Putamen (tissue), 1 donor: ENCODE measurements at places on chromosomes 1 and 21.

GRCh38 chr1:51453010-51453409 is 66.1 kb downstream of the EPS15 start:
- DNase-seq = no peak

- DNase-seq = no peak
Observed at GRCh38 chr1:41411229-41411628, 50.0 kb downstream of the FOXO6 start.

DNA sequence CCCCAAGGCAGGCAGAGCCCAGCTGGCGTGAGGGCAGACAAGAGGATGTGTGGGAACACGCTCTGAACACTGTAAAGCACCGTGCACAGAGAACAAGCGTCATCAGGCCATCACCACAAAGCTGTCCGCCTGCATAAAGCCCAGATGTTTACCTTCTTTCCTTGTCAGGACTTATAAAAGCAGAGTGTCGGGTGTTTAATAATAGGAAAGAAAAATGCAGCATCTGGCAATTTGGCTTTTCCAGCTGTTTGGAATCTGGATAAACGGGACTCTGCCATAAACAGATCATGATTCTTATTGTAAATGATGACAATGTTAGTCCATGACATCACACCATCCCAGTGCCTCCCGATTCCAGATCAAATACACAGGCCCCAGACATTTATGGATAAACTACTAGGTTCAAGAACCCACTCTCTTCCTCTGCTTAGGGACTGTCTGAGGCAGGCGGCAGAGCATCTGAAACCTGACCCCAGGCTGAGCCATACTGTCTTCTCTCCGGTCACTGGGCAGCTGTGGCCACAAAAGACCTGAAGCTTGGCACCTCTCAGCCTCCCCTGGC is 4.2 kb downstream of the GLIS1 start:
- DNase-seq = no peak

DNA sequence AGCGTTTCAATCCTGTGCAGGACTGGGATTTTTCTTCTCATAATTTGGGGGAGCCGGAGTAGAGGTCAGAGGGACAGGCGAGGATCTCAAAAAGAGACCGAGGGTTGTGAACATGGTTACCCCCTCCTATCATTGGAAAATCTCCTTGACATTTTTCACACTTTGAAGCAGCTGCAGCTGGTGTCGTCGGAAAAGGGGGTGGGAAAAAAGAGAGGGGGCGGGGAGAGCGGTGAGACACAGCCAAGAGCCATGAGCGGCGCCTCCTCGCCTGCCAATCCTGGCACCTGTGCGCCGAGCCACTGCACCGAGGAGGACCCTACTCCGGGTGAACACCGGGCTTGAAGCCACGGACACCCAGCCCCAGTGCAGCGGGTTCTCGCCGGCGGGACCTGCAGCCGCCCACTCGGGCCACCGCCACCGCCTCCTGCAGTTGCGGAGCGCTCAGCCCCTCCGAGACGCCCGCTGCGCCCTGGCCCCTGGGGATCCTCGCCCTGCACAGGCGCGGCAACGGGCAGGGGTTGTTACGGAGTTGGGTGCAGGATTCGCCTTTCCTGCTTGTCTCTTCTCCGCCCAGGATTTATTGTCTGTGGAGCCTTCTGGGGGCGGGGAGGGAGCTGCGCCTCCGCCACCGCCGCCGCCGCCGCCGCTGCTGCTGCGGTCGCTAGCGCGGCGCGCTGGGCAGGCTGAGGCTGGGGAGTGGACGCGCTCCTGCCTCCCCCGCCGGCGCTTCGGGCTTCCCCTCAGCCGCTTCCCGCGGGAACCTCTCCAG is at the start of gene LRRC7:
Gene LRRC7 (plus strand): TSS at position 271 of the 769 bp plus-strand sequence. CDS start 718 bp downstream, outside the sequence.
- DNase-seq = peak; percentile 78

DNA sequence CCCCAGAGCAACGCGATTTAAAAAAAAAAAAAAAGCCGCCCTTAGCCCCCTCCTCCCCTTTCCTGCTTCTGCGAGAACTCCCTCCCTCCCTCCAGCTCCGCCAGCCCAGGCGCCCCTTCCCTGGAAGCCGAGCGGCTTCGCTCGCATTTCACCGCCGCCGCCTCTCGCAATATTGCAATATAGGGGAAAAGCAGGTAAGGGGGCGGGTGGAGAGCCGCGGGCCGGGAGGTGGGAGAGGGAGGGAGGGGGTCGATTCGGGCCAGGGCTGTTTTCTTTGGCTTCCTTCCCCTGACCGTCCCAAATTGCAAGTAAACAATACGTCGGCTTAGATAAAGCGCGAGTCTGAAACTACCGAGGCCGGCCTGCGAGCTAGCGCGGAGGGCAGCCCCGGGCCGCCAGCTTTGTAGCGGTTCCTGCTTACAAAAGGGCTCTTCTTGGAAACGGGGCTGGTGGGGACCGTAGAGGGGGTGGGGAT is 408 bp downstream of the LMO4 start:
- no peak for DNase-seq

- no peak for DNase-seq
Observed at GRCh38 chr1:163459539-163459938, 137.8 kb downstream of the NUF2 start.
